Thoracic aorta (tissue), 2 donors: ENCODE measurements at places on chromosomes 6 and 20.

DNA sequence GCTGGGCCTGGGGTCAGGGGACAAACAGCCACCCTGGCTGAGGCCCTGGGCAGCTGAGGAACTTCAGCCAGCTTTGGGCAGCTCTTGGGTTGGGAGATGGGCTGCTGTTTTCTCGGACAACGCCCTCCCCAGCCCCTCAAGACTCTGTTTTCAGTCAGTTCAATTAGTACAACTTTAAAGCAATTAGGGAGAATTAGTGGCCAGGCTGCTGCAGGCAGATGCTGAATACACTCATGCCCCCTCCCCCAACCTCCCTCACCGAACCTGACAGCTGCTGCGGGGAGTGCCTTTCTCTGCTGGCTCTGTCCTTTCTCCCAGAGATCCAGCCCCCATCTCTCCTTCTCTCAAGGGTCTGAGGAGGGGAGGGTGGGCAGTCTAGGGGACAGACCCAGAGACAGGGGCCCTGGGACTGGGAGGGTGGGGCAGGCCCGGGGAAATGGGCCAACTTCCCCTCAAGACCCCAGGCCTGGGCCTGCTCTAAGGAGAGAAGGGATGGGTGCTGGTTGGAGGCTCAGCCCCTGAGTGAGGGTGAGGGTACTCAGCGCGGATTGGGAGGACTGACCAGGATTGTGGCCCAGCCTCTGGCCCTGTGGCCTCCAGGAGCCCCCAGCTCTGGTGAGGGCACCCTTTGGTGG, 17.8 kb upstream of the MYT1 start:
- no peak for DNase-seq

- DNase-seq, result no peak
Measured at GRCh38 chr6:39243809-39244208, 14.5 kb upstream of the KCNK5 start.

- peak; percentile 73 for DNase-seq
Measured at GRCh38 chr6:35452183-35453090, at the start of gene FANCE. FANCE (plus strand) TSS chr6:35452338; CDS start chr6:35452546, 208 bp downstream.

DNA sequence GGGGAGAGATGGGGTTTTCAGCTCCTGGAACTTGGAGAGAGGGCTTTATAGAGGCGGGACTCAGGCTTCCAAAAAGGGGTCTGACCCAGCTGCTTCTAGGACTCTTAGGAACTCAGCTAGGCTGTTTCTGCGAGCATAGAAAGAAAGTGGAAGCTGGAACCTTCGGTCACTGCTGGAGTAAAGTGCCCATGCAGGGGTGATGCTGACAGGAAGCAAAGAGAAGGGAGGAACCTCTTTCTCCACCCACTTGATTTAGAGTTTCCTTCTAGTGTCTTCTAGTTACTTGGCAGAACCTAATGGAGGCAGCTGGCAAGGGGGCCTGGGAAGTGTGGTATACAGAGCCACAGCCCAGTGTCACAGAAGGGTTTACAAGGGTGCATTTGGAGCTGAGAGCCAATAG, 283.6 kb downstream of the QKI start:
- DNase-seq, result no peak

DNA sequence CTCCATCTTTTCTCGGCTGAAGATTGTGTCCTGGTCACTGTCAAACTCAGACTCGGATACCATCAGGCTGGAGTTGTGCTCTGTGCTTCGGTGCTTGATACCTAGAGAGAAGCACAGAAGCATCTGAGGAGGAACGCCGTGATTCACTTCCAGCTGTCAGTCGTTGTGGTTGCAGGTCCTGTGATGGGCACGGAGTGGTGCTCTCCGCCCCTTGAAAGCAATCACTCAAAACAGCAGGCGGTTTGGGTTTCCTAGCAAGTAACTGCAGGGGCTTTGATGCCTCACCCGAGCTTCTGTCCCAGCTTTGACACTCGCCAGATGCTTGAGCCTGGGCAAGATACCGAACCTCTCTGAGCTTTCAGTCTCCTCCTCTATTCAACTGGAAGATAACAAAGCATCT, 52.5 kb downstream of the ALDH5A1 start:
- no peak for DNase-seq

GRCh38 chr6:112149719-112150263, 62.4 kb downstream of the FAM229B start:
- DNase-seq, result no peak

DNA sequence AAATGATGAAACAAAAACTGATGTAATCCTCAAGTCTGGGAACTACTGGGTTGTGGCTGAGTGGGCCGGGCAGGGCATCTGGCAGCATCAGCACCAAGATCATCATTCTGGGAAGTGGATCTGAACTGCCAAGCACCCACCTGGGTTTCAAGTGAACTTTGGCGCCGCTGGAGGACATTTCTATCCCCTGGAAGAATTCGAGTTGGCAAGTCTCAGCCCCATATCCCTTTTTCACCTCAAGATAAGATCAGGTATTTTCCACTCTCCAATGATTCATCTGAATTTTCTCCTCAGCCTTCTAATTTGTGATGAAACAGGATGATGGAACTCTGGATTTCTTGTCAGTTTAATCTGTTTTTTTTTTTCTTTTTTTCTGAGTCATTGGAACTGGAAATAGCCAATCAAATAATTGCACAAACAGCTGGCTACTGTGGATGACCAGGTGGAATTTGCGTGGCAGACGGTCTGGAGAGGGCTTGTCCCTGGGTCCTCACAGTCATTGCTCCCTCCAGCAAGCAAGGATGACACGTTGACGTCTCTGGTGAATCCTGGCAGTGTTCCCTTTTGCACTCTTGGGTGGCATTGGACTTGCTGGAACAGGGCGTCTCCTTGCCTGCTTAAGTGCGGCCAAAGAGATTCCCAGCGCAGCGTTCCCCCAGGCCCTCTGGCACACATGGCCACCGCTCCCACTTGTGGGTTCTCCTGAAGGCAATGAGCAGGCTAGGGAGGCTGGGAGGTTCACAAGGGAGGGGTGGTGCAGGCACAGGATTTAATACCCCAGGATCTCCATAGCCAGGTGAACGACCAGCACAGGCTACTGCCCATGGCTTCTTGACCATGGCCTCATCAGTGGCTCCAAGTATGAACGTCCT, 80.4 kb downstream of the DHX35 start:
- no peak for DNase-seq

GRCh38 chr6:46014046-46014445, 1.6 kb downstream of the CLIC5 start:
- no peak for DNase-seq

DNA sequence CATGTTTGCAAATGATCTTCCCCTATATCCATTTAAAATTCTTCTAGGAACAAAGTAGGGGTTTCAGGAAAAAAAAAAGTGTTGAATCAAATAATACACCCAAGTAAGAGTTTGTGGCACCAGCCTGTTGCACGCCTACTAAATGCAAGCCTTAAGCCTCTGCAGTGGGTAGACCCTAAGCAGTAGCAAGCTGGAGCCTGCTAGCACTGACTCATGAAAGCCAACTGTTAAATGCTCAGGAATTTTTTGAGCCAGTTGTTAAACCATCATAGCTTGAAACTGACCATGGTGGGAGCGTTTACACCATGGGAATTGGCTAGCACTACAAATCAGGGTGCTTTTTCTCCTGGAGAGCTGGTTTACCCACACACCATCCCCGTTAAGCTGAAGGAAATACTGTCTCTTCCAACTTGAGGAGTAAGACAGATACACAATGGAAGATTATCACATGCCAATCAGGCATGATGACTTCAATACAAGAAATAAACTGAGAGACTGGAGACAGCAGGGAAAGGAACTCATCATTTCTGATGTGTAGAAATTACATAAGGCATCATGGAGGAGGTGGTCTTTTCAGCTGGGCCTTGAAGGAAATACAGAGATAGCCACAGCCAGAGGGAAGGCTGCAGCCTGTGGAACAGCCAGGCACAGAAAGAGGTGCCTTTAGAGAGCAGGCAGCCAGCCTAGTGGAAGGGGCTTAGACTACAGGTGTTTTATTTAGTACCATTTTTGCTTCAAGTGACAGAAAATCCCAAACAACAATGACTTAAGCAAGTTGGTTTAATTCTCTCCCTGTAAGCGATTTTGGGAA, 110.8 kb downstream of the SNX5 start:
- DNase-seq, result no peak

GRCh38 chr6:170125456-170126300, 165.2 kb downstream of the DLL1 start:
- DNase-seq, result no peak

DNA sequence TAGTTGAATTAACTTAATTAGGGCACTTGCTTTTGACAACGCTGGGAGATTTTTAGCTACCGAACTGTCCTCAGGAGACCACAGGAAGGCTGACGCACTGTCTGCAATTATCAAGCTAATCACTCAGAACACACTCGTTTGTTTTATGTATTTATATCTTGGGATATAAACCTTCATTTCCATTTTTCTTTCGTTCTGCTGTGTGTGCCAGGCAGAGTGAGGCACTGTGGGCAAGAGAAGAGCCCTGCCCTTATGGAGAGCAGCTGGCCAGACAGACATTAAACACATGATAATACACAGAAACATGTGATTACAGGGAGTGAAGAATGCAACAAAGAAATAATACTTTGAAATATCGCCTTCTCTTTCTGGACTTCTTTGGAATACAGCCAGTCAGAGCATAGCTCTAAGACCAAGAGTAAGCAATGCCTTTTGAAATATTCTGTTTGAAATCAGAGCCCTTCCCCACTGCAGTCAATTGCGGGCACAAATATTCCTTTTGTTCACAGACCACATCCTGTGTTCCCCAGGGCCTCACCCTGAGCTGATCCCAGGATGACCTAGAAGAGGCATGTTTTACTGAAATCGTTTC, 96.8 kb downstream of the ANKRD60 start:
- no peak for DNase-seq
